ENCODE measurements at places on chromosomes 11 and 22.

- H3K27me3 ChIP-seq, result no peaks in the 10 kb centered on the region
- no peak overlapping the region for H3K4me3 ChIP-seq
- DNase-seq, result no peak
- no peaks in the 10 kb centered on the region for H3K36me3 ChIP-seq
- H3K27ac ChIP-seq, result no peak overlapping the region
These were observed 153.1 kb downstream of the UVRAG start for GRCh38 chr11:75968021-75968625.

DNA sequence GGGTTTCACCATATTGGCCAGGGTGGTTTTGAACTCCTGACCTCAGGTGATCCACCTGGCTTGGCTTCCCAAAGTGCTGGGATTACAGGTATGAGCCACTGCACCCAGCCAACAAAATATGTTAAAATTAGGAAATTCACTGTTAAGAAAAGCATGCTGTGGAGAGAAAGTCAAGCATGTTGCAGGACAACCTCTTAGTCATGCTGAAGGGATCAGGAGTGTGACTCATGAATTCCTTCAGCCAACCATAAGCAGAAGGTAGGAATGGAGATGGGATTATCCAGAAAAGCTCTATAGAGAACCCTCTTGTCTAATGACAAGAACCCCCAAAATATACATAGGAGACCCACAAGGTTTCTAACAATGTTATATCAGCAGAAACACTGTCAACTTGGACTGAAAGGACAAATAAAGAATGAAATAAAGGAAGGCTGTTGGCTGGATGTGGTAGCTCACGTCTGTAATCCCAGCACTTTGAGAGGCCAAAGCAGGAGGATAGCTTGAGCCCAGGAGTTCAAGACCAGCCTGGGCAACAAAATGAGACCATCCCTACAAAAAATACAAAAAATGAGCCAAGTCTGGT, 16.0 kb downstream of the MRTFA start:
- no peaks in the 10 kb centered on the region for H3K27me3 ChIP-seq
- H3K4me3 ChIP-seq, result no peak overlapping the region
- no peaks in the 10 kb centered on the region for H3K4me1 ChIP-seq

GRCh38 chr22:35434061-35434710, 34.2 kb downstream of the MCM5 start:
- H3K27me3 ChIP-seq, result no peaks in the 10 kb centered on the region
- peaks cover 6% of the 10 kb centered on the region for H3K4me1 ChIP-seq
- no peak for DNase-seq
- H3K27ac ChIP-seq, result no peak overlapping the region
- H3K4me3 ChIP-seq, result no peak overlapping the region
- H3K36me3 ChIP-seq, result no peaks in the 10 kb centered on the region

- no peaks in the 10 kb centered on the region for H3K36me3 ChIP-seq
- H3K27me3 ChIP-seq, result peaks cover 6% of the 10 kb centered on the region
- no peak overlapping the region for H3K4me3 ChIP-seq
- no peaks in the 10 kb centered on the region for H3K4me1 ChIP-seq
- no peak for DNase-seq
These were observed 2.9 kb downstream of the KIRREL3 start for GRCh38 chr11:126997641-126998040.

- no peaks in the 10 kb centered on the region for H3K36me3 ChIP-seq
- no peaks in the 10 kb centered on the region for H3K27me3 ChIP-seq
- no peak overlapping the region for H3K4me3 ChIP-seq
- H3K27ac ChIP-seq, result no peak overlapping the region
- no peak for DNase-seq
These were observed 181.1 kb downstream of the HIPK3 start for GRCh38 chr11:33438301-33438700.

GRCh38 chr11:69294571-69295078, 670 bp downstream of the MYEOV start:
- peaks cover 44% of the 10 kb centered on the region for H3K4me1 ChIP-seq
- DNase-seq, result no peak
- H3K36me3 ChIP-seq, result no peaks in the 10 kb centered on the region
- no peaks in the 10 kb centered on the region for H3K27me3 ChIP-seq

DNA sequence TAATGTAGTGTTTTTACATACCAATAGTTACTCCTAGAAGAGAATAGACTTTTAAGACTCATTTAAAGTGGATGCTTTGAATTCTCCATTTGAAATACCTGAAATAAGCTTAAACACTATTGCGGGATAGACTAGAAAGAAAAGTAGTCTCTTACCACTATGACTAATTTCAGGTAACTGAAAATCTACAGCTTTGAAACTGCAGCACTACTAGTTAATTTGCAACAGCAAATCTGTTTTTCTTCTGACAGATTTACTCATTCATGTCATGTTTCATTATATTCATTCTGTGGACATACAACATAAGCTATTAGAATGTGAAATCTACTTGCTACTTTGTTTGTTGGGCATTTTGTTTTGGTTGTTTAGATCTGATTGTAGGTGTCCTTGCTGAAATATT, 153.6 kb downstream of the MAML2 start:
- no peaks in the 10 kb centered on the region for H3K27me3 ChIP-seq
- peaks cover 14% of the 10 kb centered on the region for H3K4me1 ChIP-seq
- no peak overlapping the region for H3K27ac ChIP-seq
- no peak for DNase-seq

- H3K4me1 ChIP-seq, result peaks cover 21% of the 10 kb centered on the region
- H3K36me3 ChIP-seq, result no peaks in the 10 kb centered on the region
- DNase-seq, result no peak
- H3K4me3 ChIP-seq, result no peak overlapping the region
- no peaks in the 10 kb centered on the region for H3K27me3 ChIP-seq
These were observed 123.5 kb downstream of the DBX1 start for GRCh38 chr11:20036626-20037335.

DNA sequence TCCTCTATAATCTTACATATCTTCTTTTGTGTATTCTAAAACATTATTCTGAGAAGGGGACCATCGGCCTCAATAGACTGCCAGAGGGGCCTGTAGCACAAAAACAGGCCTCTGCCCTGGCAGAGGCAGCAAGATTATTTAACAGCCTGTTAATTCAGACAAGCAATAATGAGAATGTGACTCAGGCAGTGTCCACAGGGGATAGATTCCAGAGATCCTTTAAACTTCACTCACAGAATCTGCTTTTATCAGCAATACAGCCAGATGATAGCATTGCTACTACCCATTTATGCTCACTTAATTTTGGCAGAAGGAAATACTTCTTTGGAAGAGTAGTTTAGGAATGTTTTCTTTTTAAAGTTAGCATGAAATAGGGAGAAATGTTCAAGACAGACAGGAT, 44.9 kb downstream of the AAMDC start:
- no peak overlapping the region for H3K4me3 ChIP-seq
- H3K27me3 ChIP-seq, result no peaks in the 10 kb centered on the region
- H3K27ac ChIP-seq, result no peak overlapping the region
- no peaks in the 10 kb centered on the region for H3K4me1 ChIP-seq
- DNase-seq, result no peak

- no peak for DNase-seq
- no peak overlapping the region for H3K27ac ChIP-seq
- no peak overlapping the region for H3K4me3 ChIP-seq
These were observed 18.9 kb downstream of the TANGO2 start for GRCh38 chr22:20039683-20040325.

- H3K4me1 ChIP-seq, result peaks cover 12% of the 10 kb centered on the region
- H3K27ac ChIP-seq, result no peak overlapping the region
- no peaks in the 10 kb centered on the region for H3K27me3 ChIP-seq
- H3K4me3 ChIP-seq, result no peak overlapping the region
- no peaks in the 10 kb centered on the region for H3K36me3 ChIP-seq
These were observed 14.1 kb downstream of the ANKK1 start for GRCh38 chr11:113401718-113402117.
